Neuronal stem cell (in vitro differentiated cells): ENCODE measurements at places on chromosomes 2 and 18.

DNA sequence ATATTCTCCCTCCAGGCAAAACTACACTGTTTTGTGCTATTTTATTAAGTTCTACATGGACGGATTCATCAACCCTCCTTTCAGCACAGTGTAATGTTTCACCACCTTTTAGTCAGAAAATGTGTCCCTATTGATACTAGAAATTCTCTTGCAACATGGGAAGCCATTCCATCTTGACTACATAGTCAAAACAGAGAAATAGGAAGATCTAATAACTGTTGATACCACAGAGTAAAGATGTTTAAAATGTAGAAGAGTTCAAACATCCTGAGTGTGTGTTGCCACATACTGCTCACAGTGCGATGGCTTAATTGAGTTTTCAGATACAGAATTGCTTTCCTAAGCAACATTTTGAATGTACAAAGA is 492.2 kb upstream of the RAB12 start:
- no peaks in the 10 kb centered on the region for H3K36me3 ChIP-seq
- H3K27me3 ChIP-seq: no peaks in the 10 kb centered on the region
- H3K27ac ChIP-seq: no peak overlapping the region
- H3K4me3 ChIP-seq: no peak overlapping the region

DNA sequence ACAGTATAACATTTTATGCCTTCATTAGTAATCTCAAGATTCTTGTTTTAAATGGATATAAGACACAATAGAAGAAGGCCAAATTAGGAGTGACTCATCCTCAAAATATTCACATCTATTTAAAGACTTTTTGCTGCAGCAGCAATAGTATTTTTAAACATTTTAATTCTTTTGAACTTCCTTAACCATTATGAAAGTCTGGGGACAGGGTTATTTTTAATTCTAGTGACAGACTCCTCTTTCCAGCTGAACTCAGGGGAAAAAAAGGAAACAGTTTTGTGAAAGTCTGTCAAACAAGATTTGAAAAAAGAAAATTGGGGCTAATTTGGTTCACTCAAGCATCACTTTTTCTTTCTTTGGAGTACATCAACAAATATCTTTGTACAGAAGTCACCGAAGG is 541.8 kb downstream of the NUP35 start:
- H3K4me3 ChIP-seq: no peak overlapping the region
- DNase-seq: no peak
- no peak overlapping the region for H3K27ac ChIP-seq
- peaks cover 2% of the 10 kb centered on the region for H3K4me1 ChIP-seq
- H3K27me3 ChIP-seq: no peaks in the 10 kb centered on the region

DNA sequence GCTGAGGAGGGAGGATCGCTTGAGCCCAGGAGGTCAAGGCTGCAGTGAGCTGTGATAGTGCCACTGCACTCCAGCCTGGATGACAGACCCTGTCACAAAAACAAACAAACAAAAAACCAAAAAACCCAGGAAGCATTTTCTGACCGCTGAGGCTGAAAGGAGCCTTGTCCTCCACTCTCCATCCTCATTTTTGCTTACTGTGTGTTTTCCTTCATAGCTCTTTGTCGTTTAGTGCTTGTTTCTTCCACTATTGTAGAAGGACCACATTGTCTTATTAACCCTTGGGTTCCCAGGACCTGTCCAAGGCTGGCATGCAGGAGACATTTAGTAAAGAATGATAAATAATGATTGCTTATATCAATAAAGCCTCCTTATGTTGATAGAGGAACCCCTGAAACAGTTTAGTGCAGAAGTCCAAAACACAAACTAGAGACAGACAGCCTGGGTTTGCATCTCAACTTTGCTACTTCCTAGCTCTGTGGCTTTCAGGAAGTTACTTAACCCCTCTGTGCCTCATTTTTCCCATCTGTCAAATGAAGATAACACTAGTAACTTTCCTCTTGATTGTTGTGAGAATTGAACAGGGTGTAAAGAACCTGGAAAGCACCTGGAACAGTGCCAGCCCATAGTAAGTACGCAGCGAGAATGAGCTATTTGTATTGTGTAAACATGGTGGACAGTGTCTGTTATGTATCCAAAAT is 126.0 kb downstream of the LPIN1 start:
- H3K36me3 ChIP-seq: no peaks in the 10 kb centered on the region
- no peak for DNase-seq
- no peak overlapping the region for H3K4me3 ChIP-seq
- H3K27me3 ChIP-seq: no peaks in the 10 kb centered on the region
- peaks cover 10% of the 10 kb centered on the region for H3K4me1 ChIP-seq

- no peak overlapping the region for H3K27ac ChIP-seq
- H3K4me1 ChIP-seq: peaks cover 1% of the 10 kb centered on the region
- H3K36me3 ChIP-seq: no peaks in the 10 kb centered on the region
- H3K27me3 ChIP-seq: no peaks in the 10 kb centered on the region
Observed at GRCh38 chr2:21317131-21317530, 193.4 kb downstream of the TDRD15 start.

GRCh38 chr18:21803495-21803894 is 62.9 kb downstream of the MIB1 start:
- no peak for DNase-seq
- H3K4me3 ChIP-seq: no peak overlapping the region
- H3K27ac ChIP-seq: no peak overlapping the region
- H3K36me3 ChIP-seq: peaks cover 99% of the 10 kb centered on the region
- no peaks in the 10 kb centered on the region for H3K27me3 ChIP-seq
- no peaks in the 10 kb centered on the region for H3K4me1 ChIP-seq

GRCh38 chr2:222287862-222288479 is 10.8 kb downstream of the PAX3 start:
- no peak overlapping the region for H3K4me3 ChIP-seq
- H3K27me3 ChIP-seq: peaks cover 8% of the 10 kb centered on the region
- no peaks in the 10 kb centered on the region for H3K36me3 ChIP-seq
- DNase-seq: no peak
- H3K4me1 ChIP-seq: peaks cover 16% of the 10 kb centered on the region

- H3K36me3 ChIP-seq: no peaks in the 10 kb centered on the region
- H3K27me3 ChIP-seq: no peaks in the 10 kb centered on the region
- no peak overlapping the region for H3K4me3 ChIP-seq
- no peak for DNase-seq
- H3K27ac ChIP-seq: no peak overlapping the region
- H3K4me1 ChIP-seq: peaks cover 5% of the 10 kb centered on the region
Observed at GRCh38 chr18:3794537-3795348, 344.8 kb downstream of the TGIF1 start.

DNA sequence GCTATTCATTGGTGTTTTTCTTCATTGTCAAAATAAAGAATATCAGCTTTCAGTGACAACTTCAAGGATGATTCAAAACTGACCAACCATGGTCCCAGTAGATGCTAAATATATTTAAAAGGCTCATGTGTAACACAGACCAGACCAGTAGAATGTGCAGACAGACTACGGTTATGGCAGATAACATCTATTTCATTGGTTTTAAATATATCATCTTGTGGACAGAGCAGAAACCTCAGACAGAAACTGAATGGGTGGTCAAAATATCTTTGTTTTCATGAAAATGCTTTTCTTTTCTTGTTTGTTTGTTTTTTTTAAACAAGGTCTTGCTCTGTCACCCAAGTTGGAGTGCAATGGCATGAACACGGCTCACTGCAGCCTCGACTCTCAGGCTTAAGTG is 107.4 kb upstream of the CREB1 start:
- H3K36me3 ChIP-seq: no peaks in the 10 kb centered on the region
- H3K27ac ChIP-seq: no peak overlapping the region
- H3K4me1 ChIP-seq: peaks cover 4% of the 10 kb centered on the region
- H3K4me3 ChIP-seq: no peak overlapping the region

DNA sequence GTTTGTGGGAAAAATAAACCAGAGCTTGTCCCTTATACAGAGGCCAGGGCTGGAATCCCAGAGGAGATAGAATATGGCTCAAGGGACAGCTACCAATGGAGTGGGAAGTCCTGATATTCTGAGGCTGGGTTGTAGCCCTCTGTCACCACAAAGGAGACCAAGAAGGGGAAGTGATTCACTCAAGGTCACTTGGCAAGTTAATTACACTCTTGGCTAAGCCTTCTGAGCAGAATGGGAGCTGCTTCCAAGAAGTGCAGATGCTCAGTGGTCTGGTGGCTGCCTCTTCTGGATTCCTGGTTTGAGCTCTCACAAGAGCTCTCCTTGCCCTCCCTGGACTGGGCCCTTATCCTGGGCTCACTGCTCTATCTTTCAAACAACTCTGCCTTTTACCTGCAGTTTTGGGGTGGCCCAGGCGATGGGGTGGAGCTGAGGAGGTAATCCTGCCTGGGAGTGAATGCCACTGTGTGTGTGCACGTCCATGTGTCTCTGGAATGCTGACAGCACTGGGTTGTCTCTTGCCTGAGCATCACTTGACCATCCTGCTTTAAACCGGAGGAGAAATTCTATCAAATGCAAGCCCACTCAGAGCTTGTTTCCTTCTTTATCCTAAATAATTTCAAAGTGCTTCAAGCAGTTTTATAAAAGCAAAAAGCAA is 168.2 kb downstream of the KCNS3 start:
- H3K27ac ChIP-seq: no peak overlapping the region
- no peaks in the 10 kb centered on the region for H3K36me3 ChIP-seq
- DNase-seq: no peak
- no peaks in the 10 kb centered on the region for H3K4me1 ChIP-seq
- no peak overlapping the region for H3K4me3 ChIP-seq
- H3K27me3 ChIP-seq: no peaks in the 10 kb centered on the region

- DNase-seq: no peak
- no peak overlapping the region for H3K4me3 ChIP-seq
- H3K27me3 ChIP-seq: no peaks in the 10 kb centered on the region
- H3K4me1 ChIP-seq: no peaks in the 10 kb centered on the region
- H3K36me3 ChIP-seq: no peaks in the 10 kb centered on the region
- no peak overlapping the region for H3K27ac ChIP-seq
Observed at GRCh38 chr2:208488686-208489564, 82.3 kb downstream of the PTH2R start.

DNA sequence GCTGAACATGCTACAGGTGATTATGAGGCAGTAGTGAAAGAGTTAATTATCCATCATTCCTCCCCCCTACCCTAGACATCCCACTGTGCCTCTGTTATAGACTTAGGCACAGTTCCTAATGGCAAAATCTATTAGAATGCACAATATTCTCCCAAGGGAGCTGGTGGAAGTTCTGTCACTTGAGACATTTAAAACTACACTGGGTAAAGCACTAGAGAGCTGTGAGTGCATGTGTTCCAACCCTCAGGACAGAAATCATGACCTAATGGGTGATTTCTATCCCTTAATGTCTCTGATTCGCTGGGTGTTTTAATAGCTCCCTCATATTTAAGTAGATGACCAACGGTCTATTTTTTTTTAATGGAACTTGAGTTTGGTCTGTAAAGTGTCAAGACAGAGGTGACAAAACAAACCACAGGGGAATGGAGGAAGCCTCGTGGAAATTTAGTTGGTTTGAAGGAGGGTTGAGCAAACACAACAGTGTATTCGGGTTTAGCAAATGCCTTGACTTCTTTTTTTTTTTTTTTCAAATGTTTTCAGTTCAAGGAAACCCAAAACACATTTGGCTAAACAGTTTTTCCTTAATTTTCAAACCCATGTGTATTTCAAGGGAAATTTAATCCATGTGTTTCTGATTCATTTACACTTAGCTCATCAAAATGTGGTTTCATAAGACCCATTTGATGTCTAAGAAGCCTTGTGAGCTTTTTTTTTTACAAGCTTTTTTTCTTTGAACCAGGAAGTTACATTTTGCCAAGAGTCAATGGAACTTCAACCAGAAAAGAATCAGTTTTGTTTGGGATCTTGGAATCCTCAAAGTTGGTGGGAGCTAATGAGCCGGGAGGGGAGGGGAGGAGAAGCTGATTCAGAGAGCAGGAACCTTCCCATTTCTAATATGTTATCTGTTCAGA is 665.1 kb upstream of the ZEB2 start:
- H3K4me1 ChIP-seq: no peaks in the 10 kb centered on the region
- H3K27ac ChIP-seq: no peak overlapping the region
- no peak overlapping the region for H3K4me3 ChIP-seq
- H3K27me3 ChIP-seq: no peaks in the 10 kb centered on the region

DNA sequence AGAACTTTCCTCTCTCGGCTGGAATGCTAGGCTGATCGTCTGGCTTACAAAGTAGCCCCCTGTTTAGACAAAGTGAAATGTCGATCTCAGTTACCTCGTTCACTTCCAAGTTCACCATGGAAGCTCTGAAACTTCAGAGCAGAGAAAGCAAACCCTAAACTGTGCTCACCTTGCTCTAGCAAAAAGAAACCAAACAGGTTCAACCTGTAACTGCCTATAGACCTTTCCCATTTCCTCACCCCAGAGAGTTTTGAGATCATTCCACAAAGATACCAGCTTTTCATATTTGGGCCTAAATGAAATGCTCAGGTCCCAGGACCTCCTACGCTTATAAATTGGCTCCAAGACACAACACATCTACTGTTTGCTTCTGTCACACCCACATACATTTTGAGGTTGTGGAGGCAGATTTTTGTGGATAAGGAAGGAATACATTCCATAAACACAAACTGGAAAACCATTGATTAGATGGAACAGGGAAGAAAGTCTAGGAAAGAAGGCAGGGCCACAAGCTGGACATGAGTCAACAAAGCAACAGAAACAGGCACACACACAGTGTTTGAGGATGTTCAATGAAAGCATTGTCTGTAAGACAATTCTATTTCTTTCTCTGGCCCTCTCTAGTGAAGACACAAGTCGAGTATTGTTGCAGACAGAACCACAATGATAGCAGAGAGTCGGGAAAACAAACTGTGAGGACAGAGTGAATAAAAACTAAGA is 52.8 kb upstream of the TGIF1 start:
- H3K4me3 ChIP-seq: no peak overlapping the region
- H3K27me3 ChIP-seq: no peaks in the 10 kb centered on the region
- no peaks in the 10 kb centered on the region for H3K36me3 ChIP-seq
- H3K27ac ChIP-seq: no peak overlapping the region

- no peak for DNase-seq
- H3K4me1 ChIP-seq: peaks cover 10% of the 10 kb centered on the region
- H3K27me3 ChIP-seq: no peaks in the 10 kb centered on the region
- peak overlapping the region; percentile 88 for H3K27ac ChIP-seq
Observed at GRCh38 chr2:221571025-221571550, 1.0 kb downstream of the EPHA4 start.

- H3K36me3 ChIP-seq: no peaks in the 10 kb centered on the region
- H3K27me3 ChIP-seq: no peaks in the 10 kb centered on the region
- DNase-seq: peak; percentile 6
- H3K27ac ChIP-seq: no peak overlapping the region
Observed at GRCh38 chr2:157497638-157498314, 53.9 kb upstream of the CYTIP start.
